ENCODE measurements at places on chromosomes 4 and X. TPM values are rescaled to one million over a fixed set of nuclear protein-coding genes. Genes with fewer than 3 reads are reported as not detected.

NEIL3 gene
- total RNA-seq, result 7.5 TPM

NELFA gene
- total RNA-seq, result 19.7 TPM

CSN2 gene
- not detected for total RNA-seq

NPY1R gene
- total RNA-seq, result not detected

GRCh38 chr4:106478152-106478551 lies 109.6 kb upstream of the GIMD1 start:
- DNase-seq, result no peak

GRCh38 chrX:83501003-83501402 lies 7.1 kb upstream of the POU3F4 start:
- DNase-seq, result no peak

DNA sequence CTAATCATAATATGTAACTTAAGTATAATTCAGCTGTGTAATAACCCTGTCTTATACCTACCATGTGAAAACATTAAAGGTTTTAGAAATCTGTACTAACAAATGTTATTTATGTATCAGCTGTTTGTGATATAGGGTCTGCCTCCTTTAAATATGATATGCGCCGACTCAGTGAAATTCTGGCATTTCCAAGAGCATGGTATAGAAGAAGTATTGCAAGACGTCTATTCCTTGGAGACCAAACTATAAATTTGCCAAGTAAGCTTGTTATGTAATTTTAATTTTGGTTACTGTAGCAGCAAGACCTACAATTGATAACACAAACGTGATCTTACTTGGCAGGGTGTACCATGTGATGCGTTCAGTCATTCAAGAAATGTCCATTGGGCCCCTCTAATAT lies 32.3 kb upstream of the ADAD1 start:
- no peak for DNase-seq

DNA sequence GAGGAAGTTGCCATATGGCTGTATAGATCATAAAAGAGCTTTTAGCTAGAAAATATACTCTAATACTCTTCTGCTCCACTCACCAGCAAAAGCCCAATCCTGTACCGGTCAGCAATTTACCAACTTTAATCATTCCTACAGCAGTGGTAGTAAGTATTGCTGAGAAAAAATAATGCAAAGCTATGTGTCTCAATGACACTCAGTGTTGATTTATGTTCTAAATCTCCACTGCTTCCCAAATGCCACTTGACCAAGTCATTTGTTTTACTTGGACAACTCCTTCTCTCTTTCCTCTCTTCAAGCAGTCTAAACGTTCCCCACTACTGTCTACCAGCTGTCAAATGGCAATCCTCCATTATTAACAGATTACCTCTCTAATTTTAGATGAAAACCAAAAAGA lies 201.8 kb upstream of the GK2 start:
- DNase-seq, result no peak

- DNase-seq, result peak; percentile 96
Measured at GRCh38 chrX:82813671-82814078, 694.4 kb upstream of the POU3F4 start.

GRCh38 chrX:38699696-38700095 lies 101.6 kb upstream of the MID1IP1 start:
- DNase-seq, result no peak

DNA sequence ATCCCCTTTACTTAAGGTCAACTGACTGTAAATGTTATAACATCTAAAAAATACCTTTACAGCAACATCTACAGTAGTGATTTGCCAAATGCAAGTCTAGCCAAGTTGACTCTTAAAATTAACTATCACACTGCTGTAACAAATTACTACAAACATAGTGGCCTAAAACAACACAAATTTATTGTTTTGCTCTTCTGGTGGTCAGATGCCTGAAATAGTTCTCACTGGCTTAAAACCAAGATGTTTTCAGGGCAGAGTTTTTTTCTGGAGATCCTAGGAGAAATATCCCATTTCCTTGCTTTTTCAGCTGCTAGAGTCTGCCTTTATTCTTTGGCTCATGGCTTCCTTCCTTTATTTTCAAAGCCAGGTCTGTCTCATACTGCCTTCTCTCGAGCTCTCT lies 120.5 kb downstream of the ADGRL3 start:
- no peak for DNase-seq

DNA sequence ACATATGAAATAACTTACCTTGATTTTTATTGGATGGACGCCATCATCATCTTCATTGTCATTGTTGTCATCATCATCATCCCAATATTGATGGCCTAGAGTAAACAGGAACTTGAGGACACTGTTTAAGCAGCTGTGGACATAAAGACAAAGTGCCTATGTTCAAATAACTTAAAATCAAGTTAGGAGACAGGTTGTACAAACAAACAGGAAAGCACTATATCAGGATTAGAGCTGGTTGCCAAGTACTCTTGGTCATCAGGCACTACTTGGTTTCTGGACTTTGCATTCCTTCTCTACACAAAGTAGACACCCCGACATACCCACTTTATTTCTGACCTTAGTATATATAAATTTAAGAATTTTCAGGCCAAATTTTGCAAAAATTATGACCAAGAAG lies 608.6 kb downstream of the KLHL13 start:
- DNase-seq, result no peak

DNA sequence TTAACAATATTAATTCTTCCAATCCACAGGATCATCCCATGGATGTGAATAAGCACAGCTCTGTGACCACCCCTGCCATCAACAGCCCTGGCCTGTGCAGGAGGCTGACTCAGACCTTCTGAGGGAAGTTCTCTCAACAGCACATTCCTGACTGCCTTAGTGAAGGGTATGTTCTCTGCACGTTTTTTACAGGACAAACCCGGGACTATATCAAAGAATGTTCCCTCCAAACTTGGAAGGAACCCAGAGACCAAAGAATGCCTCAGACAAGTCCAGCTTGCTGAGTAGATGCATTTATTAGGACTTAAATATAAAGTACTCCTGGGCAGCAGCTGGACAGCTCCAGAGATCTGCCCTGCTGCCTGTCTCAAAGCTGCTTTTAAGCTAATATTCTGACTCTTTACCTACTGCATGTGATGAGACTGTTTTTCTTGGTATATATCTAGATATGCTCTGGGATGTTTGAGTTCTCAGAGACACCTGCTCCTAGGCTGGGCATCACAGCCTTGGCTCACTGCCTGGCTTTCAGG lies 1127.8 kb upstream of the PRKX start:
- peak; percentile 0 for DNase-seq

DNA sequence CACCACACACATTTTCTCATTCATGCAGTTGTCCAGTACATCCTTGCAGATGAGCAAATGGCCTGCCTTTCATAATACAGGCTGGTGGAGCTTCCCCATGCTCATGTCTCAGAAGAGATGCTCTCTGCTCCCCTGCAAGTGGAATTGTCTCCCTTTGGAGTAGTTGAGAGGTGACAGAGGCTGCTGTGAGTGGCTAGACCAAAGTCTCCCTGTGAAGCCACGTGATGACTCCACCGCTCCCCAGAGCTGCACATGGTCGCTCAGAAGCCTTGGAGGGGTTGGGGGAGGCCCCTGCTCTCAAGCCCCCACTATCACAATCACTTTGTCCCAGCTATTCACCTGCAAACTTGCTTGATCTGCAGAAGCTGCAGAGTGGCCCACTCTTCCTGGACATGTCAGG lies 1.5 kb upstream of the GPR78 start:
- no peak for DNase-seq

DNA sequence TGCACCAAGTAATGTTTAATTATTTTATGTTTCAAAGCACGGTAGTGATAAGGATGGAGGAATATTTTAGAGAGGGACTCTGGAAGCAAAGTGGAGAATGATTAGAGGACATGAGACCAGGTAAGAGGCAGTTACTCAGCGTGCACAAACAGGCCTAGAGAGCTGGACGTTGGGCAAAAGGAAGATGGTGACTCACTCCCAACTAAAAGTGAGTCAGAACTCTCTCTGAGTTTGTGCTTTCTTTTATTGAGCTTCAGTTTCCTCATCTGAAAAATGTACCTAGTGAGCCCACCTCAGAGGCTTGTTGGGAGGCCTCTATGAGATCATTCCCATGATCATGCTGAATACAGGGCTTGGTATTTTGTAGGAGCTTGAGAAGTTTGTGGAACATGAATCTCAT lies 1.6 kb upstream of the ZC4H2 start:
- DNase-seq, result peak; percentile 78

DNA sequence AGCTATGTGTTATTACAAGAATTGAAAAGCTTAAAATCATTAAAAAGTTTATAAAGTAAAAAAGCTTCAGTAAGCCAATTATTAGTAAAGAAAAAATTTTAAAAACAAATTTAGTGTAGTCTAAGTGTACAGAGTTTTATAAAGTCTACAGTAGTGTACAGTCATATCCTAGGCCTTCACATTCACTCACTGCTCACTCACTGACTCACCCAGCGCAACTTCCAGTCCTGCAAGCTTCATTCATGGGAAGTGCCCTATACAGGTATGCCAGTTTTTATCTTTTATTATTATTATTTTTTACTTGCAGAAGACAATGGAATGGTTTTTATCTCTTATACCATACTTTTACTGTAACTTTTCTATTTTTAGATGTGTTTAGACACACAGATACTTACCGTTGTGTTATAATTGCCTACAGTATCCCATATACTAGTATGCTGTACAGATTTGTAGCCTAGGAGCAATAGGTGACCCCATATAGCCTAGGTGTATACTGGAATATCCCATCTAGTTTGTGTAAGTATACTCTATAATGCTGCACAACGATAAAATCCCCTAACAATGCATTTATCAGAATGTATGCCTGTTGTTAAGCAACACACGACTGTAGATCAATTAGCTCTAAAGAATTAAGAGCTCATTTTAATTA lies 230.7 kb downstream of the DCLK2 start:
- DNase-seq, result peak; percentile 73
